Pons (tissue), 1 donor: ENCODE measurements at places on chromosomes 13 and 19.

DNA sequence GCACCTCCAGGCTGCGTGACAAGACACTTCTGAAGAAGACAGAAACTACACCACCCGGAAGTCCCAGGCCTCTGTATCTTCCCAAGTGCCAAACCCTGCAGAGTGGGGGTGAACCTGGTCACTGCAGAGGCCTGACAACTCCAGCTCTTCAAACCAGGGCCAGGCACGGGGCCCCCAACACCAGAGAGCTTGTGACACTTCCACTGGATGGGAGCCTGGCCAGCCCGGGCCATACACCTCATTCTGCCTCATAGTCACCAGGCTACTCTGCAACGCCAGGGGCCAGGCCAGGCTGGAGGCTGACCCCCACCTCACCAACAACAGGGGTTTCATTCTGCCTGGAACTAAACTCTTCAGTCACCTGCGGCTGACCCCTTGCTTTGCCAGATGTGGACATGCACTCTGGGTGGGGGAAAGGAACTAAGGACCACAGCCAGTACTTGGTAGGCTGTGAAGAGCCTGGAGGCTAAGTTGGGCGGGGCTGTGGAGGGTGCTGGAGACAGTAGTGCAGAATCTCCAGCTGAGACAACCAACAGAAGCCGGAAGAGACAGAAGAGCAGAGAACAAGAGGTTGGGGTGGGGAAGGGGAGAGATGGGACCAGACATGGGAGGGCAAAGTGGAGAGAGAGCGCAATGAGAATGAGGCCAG is 23.0 kb downstream of the TUBA3C start:
- DNase-seq = no peak

DNA sequence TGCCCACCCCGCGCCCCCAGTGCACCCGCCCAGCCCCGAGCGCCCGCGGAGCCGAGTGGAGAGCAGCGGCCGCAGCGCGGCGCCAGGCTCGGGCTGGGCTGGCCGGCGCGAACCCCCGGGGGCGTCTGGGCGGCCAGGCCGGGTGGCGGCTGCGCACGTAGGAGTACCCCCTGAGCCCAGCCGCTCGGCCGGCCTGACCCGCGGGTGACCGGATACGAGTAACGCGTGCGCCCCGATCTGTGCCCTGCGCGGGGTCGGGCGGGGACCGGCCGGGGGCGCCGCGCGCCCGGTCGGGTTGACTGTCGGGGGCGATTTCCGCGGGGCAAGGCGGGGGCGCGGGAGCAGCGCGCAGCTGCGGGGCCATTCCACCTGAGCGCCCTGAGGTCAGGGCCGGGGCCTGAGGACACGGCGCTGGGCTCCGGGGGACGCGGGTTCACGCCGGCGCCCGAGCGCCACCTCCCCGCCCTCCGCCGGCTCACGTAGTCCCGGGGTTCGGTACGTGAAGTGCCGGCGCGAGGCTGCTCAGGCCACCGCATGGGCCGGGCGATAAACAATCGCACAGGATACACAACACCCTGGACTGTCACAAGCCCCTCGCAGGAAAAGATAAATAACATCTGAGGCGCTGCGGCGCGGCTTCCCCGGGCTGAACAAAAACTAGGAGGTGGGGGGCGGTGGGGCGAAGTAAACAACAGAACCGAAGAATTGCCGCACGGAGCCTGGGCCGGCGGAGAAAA is 37.6 kb upstream of the FLT1 start:
- DNase-seq = no peak

- DNase-seq = no peak
Measured at GRCh38 chr13:30022796-30023195, 172.4 kb upstream of the UBL3 start.

GRCh38 chr13:29471551-29471950 is 123.9 kb downstream of the SLC7A1 start:
- no peak for DNase-seq

GRCh38 chr13:31755803-31756212 is 16.5 kb downstream of the RXFP2 start:
- no peak for DNase-seq

- DNase-seq = no peak
Measured at GRCh38 chr13:75993823-75994222, 357.7 kb downstream of the LMO7 start.

DNA sequence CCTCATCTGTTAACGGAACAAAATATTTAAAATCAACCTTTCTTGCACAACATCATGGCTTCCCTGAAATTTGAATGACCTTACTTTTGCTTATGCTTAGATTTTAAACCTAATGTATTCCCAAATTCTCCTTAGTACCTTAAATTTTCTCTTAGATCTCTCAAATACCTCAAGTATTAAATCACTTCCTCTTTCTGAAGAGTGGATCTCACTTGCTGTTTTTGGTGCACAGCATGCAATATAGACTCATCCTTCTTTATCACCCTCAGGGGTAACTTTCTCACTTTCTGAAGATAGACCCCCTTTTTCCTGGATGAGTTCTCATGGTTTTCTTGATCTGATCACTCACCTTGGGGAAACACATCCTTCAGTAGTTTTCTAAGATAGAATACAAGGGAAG is 871.7 kb downstream of the DACH1 start:
- no peak for DNase-seq

- no peak for DNase-seq
Measured at GRCh38 chr13:107937848-107938247, 277.5 kb downstream of the LIG4 start.

- DNase-seq = no peak
Measured at GRCh38 chr13:113841353-113841650, 22.6 kb downstream of the GAS6 start.

GRCh38 chr13:109883181-109884180 is 97.1 kb upstream of the IRS2 start:
- DNase-seq = no peak

GRCh38 chr19:39670998-39671397 is 15.3 kb downstream of the LGALS16 start:
- DNase-seq = no peak

DNA sequence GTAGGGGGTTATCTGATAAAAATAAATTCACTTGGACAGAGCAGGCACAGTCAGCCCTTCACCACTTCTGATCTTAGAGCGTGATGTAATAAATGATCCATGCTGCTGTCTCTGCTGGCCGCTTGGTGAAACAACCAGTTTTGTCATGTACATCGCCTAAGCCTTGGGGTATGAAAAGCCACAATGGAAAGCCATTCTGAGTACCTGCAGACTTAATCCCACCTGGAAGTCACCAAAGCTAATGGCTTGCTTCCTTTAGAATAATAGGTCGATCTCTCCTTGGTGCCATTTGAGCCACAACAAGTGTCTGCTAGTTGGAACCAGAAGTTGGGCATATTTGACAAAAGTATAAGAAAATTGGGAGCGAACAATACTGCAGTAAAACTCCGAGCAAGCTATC is 1649.7 kb upstream of the SPRY2 start:
- DNase-seq = no peak

DNA sequence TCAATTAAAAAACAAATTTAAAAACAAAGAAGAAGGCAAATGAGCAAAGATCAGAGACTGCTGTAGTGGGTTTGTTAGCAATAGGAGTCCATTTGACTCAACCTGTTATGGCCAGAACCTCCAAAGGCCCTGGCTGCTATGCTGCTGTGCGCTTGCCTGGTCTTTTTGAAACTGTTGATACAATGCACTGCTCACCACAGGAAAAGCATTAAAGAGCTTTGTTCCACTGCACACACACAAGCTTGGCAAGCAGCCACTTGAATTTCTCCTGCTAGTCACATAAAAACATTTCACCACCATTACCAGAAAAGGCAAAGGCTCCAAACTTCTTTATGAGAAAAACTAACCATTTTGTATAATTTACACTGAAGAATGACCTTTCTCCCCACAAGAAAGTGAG is 132.2 kb downstream of the FREM2 start:
- peak; percentile 86 for DNase-seq

DNA sequence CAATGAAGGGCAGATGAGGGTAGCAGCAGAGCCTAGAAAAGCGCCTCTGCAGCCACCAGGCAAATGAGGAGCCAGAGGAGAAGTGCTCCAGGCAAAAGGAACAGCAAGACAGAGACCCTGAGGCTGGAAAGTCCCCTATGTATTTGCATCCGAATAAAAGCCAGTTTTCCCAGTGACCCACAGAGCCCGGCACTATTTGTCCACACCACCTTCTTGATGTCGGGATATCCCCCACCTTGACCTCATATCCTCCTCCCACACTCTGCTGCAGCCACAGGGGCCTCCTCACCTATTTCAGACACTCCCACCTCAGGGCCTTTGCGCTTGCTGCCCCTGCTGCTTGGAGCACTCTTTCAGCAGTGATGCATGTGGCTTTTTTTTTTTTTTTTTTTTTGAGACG is 6.6 kb downstream of the ATG4D start:
- DNase-seq = no peak

DNA sequence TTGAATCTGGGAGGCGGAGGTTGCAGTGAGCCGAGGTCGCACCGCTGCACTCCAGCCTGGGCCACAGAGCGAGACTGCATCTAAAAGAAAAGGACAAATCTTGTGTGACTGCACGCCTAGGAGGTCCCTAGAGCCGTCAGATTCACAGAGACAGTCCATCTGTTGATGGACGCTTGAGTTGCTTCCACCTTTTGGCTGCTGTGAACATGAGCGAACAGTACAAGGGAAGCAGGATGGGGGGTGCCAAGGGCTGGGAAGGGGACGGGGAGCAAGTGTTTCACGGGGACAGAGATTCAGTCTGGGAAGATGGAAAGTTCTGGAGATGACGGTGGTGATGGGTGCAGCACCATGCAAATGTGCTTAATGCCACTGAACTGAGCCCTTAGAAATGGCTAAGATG is 78.7 kb downstream of the GNG7 start:
- DNase-seq = no peak

DNA sequence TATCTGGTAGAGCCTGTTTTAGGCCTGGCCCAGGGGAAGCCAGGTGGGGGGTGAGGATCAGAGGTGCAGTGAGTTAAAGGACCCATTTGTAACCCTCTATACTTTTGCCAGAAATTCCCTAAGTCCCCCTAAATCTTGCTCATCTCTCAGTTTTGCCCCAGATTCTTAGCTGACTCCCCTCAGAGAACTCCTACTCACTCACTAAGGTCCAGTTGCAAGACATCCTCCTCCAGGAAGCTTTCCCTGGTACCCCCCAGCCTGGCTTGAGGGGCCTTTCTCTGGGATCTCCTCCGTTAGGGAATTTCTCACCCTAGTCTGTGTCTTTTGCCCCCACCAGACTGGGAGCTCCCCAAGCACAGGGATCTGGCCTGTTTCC is 1.9 kb downstream of the TSKS start:
- DNase-seq = no peak

DNA sequence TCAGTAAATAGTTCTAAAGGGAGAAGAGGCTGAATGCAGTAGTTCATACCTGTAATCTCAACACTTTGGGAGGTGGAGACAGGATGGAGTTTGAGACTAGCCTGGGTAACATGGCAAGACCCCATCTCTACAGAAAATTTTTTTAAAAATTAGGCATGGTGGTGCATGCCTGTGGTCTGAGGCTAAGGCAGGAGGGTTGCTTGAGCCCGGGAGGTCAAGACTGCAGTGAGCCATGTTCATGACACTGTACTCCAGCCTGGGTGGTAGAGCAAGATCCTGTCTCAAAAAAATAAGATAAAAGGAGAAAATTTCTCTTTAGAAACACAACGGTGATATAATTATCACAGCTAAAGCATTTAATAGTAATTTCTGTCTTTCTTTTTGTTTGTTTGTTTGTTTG is 57.1 kb downstream of the SIPA1L3 start:
- no peak for DNase-seq

- peak; percentile 56 for DNase-seq
Measured at GRCh38 chr19:28889941-28890670, 322.8 kb downstream of the UQCRFS1 start.

GRCh38 chr13:28552288-28552687 is 57.4 kb upstream of the FLT1 start:
- DNase-seq = no peak

DNA sequence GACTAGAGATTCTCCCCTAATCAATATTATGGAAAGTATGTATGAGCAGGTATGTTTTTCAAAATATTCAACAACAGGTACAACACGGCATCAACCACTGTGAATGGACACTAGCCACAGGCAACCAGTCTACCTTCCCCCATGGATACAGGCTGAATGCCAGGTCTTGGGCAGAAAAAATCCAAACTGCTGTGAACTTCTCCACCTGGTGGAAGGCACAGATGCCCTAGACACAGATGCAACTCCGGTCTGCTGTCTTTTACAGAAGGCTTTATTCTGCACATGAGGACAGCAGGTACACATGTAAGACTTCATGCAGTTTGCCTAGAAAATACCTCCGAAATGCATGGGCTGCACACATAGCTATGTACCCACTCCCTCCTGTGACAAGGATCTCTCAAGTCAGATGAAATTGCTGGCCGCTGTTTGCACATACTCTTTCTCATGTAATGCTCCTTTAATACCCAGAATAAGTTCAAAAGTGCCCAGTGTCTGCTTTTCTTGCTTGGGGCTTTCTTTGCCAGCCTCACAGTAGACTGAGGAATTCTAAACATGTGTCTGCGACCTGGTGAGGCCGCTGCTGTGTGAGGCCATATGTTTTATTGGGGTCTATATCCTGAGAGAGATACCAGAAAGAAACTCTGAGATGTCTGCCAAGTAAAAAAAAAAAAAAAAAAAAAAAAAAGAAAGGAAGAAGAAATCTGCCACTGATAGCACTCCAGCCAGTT is 325.9 kb downstream of the FOXO1 start:
- DNase-seq = no peak
